ENCODE measurements at places on chromosomes 12 and 14.

DNA sequence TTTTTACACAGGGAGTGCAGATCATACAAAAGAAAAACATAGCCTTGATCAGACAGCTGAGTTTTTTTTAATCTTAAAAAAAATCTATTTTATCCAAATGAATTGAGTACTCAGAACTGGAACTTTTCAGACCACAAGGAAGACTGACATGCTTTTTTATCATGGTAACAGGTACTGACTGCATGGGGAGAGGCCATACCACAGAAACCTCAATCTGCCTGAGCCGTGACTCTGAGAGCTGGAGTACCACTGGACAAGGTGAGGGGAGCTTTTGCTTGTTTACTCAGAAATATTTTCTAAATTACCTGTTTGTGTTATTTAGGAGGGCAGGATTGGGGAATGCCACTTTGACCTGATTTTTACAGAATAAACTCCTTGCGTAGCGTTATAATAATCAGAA lies 143.9 kb downstream of the ALX1 start:
- DNase-seq, result no peak

GRCh38 chr12:77841521-77841920 lies 10.8 kb downstream of the NAV3 start:
- no peak for DNase-seq

- no peak for DNase-seq
These were observed 127.8 kb downstream of the ANO2 start for GRCh38 chr12:5817246-5817645.

GRCh38 chr14:33812181-33812580 lies 138.7 kb downstream of the EGLN3 start:
- no peak for DNase-seq

DNA sequence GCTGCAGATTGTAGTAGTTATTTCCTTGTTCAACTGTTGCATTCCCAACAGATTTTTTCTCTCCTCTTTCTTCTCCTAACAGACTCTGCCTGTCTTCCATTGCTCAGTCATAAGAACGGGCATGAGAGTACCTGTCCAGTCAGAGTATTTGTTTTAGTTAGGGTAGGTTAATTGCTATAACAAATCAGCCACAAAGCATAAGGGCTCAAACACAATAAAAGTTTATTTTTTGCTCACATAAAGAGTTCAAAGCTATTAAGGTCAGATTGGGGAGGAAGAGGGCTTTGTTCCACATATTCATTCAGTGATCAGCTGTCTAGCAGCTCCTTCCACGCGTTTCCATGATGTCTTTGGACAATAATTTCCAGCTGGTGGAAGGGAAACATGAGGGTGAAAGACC lies 92.8 kb upstream of the PLXNC1 start:
- no peak for DNase-seq

- no peak for DNase-seq
These were observed 602.8 kb downstream of the ALG10 start for GRCh38 chr12:34625116-34625515.

DNA sequence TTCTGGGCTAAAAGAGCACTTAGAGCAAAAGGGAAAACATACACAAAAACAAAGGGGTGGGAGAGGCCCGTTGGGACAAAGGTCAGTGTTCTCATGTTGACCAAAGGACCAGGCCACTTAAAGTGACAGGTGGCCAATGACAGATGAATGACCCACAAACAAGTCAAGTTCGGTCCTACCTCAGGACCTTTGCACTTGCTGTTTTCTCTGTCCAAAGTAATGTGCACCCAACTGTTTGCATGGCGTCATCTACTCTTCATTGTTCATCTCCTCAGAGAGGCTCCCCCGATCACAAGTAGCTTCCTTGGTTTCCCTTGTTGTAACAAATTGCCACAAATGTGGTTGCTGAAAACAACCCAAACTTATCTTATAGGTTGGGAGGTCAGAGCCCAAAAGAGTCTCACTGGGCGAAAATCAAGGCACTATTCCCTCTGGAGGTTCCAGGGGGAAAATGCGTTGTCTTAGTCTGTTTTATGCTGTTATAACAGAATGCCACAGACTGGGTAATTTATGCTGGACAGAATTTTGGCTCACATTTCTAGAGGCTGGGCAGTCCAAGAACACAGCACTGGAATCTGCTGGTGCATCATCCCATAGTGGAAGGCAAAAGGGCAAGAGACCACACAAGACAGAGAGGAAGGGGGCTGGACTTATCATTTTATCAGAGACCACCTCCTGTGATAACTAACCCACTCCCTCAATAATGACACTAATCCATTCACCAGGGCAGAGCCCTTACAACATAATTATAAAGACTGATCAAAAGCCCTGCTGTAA lies 23.9 kb downstream of the CLMN start:
- DNase-seq, result no peak

DNA sequence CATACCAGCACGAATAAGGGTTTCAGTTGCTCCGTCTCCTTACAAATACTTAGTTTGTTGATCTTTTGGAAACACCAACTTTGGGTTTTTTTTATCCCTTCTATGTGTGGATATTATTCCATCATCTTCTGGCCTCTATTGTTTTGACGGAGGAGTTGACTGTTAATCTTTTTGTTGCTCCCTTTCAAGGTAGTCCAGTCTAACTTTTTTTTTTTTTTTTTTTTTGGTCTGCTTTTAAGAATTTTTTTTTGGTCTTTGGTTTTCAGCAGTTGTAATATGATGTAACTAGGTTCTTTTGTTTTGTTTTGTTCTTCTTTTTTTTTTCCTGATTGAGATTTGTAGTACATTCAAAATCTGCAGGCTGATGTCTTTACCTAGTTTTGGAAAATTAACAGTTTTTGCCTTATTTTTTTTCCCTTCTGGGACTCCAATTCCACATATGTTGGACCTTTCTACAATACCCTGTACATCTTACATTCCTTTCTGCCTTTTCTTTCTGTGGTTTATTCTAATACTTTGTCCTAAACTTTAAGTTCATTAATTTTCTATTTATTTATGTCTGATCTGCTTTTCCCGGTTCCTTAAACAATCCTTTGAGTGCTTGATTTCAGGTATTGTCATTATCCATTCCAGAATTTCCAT lies 54.9 kb downstream of the DNAH10 start:
- DNase-seq, result no peak

GRCh38 chr12:49028666-49029275 lies 10.2 kb upstream of the PRKAG1 start:
- no peak for DNase-seq

- no peak for DNase-seq
These were observed 841.4 kb downstream of the FSCB start for GRCh38 chr14:43665570-43666267.

DNA sequence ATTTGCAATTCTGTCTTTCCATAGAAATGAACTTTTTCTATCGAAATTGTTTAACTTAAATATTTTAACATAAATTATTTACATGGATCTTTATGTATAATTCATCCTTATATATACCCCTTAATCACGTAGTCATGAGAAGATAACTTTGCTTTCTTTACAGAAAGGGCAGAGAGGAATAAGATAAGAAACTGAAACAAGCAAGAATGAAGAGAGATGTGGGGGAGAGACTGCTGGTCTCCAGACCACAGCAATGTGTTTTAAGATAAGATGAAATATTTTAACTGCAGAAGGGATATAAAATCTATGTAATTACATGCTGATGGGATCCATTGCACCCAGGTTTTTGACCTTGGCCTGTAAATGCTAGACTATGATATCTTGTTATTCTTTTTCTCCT lies 34.7 kb upstream of the DNM1L start:
- DNase-seq, result no peak

GRCh38 chr12:21985155-21985554 lies 43.9 kb upstream of the ABCC9 start:
- DNase-seq, result no peak

Measured in nephron progenitor cell (in vitro differentiated cells).